ENCODE measurements at places on chromosomes 3 and 15.

DNA sequence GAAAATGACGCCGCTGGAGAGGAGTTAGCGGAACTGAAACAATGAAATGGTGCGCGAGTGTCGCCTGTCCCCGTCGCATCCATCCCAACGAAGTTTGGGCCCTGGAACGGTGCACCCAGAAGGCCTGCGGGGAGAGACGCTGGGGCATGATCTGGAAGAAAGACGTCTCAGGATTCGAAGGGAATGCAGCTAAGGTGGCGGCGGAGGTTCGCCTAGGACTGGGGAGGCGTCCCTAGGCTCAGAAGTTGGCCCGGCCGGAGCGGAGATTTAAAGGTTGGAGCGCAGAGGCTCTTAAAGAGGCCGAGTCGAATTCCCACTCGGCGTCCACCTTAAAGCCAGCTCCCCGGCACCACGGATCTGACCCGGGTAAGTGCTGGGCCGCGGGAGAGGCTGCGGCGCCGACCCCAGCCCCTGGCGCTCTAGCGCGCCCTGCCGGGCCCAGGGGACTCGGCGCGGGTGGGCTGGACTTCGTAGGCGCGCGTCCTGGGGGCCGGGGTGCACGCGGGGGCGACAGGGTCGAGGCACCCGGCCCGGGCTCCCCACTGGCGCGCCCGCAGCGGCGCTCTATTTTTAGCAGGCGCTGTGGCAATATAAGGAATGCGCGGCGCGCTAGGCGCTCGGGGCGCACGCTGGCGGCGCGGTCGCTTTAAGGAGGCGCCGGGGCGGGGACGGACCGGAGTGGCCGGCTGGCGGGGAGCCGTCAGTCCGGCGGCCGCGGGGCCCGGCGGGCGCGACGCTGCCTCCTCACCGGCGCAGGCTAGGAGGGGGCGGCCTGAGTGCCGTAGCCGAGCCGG lies at the start of gene MRAS:
Gene MRAS, plus strand, starts transcription at position 620 of the 794 bp plus-strand sequence. CDS start 24,305 bp downstream, outside the sequence.
- DNase-seq = peak; percentile 90

DNA sequence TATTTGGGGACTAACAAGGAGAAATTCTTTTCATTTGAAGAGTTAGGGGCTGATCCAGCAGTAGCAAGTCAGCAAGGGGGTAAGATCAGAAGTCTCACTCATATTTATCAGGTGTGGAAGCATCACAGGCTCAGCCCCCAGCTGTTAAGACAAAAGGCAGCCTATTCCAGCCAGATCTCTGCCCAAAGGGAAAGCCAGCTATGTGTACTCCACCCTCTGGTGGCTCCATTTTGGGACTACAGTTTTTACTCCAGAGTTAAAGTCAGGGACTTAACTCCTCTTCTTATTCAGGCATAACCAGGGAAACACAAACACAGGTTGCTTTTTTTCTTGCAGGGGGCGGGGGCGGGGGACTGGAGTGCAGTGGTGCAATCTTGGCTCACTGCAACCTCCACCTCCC lies 19.2 kb downstream of the UBP1 start:
- DNase-seq = no peak

- DNase-seq = no peak
These were observed 11.8 kb upstream of the CCR8 start for GRCh38 chr3:39317571-39318169.

GRCh38 chr3:127765735-127766134 lies 56.6 kb downstream of the MGLL start:
- DNase-seq = no peak

- no peak for DNase-seq
These were observed 99.7 kb downstream of the TIGIT start for GRCh38 chr3:114393367-114394072.

DNA sequence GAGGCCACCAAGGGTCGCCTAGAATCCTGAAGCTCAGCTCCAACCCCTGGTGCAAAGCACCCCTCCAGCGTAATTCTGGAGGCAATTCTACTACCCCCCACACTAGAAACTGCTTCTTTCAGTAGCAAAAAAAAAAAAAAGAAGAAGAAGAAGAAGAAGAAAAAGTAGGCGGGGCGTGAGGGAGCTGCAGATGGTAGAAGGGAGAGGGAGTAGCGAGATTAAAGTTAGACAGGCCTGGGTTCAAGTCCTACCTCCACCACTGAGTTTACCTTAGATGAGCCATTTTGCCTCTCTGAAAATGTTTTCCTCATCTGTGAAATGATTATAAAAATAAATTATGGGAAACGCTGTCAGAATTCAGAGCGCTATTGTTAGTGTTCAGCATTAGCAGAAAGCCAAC lies 913 bp downstream of the FAM174B start:
- no peak for DNase-seq

GRCh38 chr15:98126326-98127085 lies 166.0 kb downstream of the ARRDC4 start:
- no peak for DNase-seq

- DNase-seq = no peak
These were observed 115.2 kb upstream of the TSC22D2 start for GRCh38 chr3:150292891-150293290.

- no peak for DNase-seq
These were observed 34.9 kb upstream of the MEIS2 start for GRCh38 chr15:37135225-37135624.

DNA sequence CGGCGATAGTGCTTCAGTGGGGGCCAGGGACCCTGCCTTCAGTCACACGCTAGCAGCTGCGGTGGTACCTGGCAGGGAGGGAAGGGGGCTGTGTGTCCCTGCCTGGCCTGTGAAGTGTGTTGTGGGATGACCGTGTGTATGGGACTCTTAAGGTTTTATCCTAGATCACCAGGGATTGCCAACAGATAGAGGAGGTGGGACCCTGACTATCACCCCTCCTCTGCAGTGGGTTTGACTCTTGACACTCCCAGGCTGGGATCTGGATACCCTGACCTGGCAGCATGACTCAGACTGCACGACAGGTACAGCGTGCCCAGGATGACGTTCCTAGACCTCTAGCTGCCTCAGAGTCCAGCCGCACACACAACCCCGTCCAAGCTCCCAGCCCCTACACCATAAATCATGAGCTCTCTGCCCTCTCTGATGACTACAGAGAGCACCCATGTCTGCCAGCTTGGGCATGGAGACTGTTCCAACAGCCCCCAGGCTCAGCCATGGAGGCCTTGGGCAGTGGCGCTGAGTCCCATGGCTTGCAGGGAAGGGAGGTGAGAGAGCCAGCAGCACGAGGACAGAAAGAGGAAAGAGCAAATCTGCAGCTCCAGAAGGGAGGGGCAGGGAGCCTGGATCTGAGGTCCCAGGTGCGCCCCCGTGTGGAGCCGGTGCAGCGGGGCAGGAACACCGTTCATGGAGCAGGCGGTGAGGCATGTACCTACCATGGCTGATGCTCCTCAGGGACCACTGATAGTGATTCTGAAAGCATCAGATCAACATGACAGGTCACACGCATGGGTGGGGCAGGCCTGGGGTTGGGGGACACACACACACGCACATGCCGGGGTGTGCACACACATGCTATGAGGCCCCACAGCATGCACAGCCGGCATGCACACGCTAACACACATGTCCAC lies 71.0 kb downstream of the ADAMTS7 start:
- DNase-seq = peak; percentile 89

- no peak for DNase-seq
These were observed 52.3 kb upstream of the HACD2 start for GRCh38 chr3:123637131-123637530.

DNA sequence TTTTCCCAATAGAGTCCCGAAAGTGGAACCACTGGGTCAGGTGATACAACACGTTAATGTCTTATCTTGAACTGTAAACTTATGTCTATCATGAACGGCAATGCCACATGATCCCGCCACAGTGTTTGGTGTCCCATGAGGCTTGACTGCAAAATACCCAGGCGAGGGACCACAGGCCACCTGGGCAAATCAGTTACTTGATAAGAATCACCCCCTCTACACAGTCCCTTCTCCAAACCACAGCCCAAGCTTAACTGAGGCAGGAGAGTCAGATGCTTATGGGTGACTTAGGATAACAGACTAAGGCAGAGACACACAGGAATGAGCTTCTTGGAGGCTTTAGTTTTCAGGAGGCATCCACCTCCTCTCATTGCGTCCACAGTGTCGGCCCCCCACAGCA lies 42.9 kb upstream of the SNRPA1 start:
- no peak for DNase-seq
